NCI-H1417 (cell line): ENCODE measurements at places on chromosomes 11 and 22.

DNA sequence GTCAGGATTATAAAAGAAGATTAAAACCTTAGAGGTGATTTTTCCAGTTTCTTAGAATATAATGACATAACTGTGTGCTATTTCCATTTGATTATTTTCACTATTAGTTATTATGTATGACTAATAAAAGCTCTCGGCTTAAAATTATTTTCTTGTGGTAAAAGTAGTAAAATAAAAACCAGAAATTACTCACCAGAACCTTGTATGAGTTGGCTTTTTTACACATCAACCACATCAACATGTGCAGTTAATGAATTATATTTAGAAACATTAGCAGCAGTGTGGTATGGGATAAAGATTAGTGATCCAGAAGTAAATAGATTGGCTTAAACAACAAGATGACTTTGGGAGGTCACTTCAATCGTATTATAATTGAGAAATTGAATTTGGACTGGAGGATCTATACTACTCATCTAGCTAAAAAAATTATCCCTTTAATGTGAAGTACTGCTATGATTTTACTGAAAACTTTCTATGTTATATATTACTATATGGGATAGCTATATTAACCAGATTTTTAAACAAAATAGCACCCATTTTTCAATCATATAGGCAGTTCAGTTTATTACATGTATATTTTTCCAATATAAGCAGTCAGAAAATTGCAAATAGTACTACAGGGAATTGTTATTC lies 2.8 kb upstream of the BCO2 start:
- DNase-seq: no peak

- DNase-seq: no peak
Observed at GRCh38 chr22:37827056-37827455, 3.9 kb downstream of the GALR3 start.

DNA sequence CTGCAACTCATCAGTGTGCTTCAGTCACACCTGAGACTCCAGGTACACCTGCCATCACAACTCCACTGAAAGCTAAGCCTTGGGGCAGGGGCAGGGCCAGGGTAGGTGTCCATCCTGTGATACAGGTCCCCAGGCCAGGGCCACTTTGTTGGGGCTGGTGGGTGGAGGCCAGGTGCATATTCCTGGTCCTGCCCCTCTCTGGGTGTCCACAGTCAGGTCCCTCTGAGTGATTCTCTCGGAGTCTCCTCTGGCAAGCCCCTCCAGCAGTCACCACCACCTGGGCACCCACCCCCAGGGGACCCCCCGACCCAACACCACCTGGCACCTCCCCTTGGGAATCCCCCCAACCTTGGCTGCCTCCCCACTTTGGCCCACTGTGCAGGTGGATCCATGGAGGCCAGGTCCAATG lies 9.5 kb upstream of the ACR start:
- no peak for DNase-seq

DNA sequence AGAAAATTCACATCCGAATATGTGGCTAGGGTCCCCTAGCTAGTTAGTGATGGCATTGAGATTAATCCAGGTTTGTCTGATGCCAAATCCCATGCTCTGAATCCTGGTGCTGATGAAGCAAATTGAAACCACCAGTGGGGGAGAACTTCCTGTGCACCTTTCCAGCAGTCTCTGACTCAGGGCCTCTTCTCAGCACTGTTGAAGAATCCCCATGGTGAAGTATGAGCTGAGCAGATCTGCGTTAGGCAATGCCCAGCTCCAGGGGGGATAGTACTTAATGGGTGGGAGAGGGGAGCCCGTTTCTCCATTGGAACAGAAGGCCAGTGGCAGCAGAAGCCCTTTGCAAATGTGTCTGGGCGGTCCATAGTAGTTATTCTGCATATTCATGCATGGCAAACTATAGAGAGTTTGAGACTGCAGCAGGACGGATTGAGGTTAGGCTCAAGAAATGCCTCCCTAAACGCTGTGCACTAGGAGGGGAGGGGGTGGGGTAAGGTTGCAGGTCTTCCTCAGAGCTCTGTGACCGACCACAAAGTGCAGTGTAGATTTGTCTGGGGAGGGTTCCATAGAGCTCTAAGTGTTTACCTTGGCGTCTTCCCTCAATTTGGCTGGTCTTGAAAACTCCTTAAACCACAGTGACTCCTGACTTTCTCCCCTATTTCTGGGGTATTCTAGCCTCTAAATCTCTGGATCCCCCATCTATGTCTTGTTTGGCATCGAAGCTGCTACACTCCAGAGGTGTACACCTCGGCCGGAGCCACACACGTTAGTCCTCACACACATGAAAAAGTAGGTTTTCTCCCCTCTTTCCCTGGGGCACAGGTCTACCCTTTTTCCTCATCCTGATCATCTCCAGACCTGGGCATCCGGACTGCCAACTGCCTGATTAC lies 4.8 kb downstream of the POU2F3 start:
- no peak for DNase-seq

GRCh38 chr11:31913985-31914384 lies 102.9 kb upstream of the PAX6 start:
- DNase-seq: no peak

GRCh38 chr11:111634981-111635705 lies 32.9 kb downstream of the SIK2 start:
- DNase-seq: no peak

GRCh38 chr22:24588381-24588756 lies 4.5 kb downstream of the LRRC75B start:
- DNase-seq: no peak

- DNase-seq: no peak
Observed at GRCh38 chr11:45390407-45390806, 104.3 kb upstream of the SYT13 start.

DNA sequence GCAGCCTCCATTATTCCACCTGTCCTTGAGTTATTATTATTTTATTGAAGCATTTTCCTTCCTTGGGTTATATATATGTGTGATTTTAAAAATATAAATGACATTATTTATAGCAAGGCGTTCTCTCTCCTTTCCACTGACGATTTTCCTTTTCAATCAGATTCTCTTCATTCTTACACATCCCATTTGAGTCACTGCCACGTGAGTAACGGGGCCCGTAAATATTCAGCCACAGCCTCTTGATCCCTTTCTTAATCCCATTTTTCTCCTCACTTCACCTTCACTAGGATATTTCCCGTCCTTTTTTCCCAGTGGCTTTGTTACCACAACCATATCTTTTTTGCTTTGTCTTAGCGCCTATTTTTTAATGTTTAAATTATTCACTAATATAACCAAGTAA lies 396.2 kb downstream of the NTM start:
- DNase-seq: no peak

- DNase-seq: no peak
Observed at GRCh38 chr11:129747071-129747470, 68.6 kb upstream of the TMEM45B start.

GRCh38 chr11:93741882-93742226 lies 382 bp downstream of the C11orf54 start:
- peak; percentile 92 for DNase-seq

GRCh38 chr11:31646216-31646615 lies 136.6 kb downstream of the ELP4 start:
- no peak for DNase-seq

- DNase-seq: no peak
Observed at GRCh38 chr22:48742556-48743343, 1084.9 kb downstream of the BRD1 start.

GRCh38 chr11:26827567-26828081 lies 105.8 kb upstream of the SLC5A12 start:
- no peak for DNase-seq

DNA sequence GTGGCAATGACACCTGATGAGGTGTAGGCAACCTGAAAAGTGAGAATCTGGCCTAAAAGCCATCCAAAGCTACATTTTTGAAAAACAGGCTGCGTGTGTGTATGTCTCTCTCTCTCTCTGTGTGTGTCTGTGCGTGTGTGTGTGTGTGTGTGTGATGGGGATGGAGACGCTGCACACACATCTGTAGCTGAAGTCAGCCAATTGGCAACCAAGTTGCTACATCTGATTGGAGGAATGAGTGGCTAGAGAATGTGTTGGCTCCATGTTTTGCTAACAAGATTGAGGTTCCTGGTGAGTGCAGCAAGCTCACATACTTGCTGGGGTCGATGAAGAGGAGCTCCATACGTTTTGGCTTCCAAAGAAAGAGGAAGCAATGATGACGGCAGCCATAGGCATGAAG lies 311.4 kb upstream of the NCAM1 start:
- no peak for DNase-seq

- no peak for DNase-seq
Observed at GRCh38 chr11:102306817-102307726, 10.2 kb upstream of the BIRC3 start.

DNA sequence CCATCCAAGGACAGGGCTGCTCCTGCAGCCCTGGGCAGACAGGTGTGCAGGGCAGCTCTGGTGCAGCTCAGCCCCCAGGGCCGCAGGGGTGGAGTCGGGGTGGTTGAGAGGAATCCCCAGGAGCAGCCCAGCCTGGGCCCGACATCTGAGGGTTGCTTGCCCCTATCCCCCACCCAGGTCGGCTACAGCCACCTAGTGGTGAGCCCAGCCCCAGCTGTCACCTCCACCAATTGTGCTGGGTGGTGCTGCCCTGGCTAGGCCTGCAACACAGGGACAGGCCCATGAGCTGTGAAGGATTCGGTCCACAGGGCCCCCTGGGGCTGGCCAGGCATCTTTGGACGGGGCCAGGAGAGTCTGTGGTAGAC lies 29.6 kb downstream of the RTN4R start:
- DNase-seq: peak; percentile 46

- peak; percentile 4 for DNase-seq
Observed at GRCh38 chr11:124839128-124839971, 25.9 kb upstream of the ROBO3 start.

- peak; percentile 21 for DNase-seq
Observed at GRCh38 chr22:49997251-49997599, 15.3 kb downstream of the IL17REL start.
